ENCODE measurements at places on chromosomes 6 and 20.
A peak's percentile ranks its signal among the peaks of the same experiment; 100 is the strongest.

DNA sequence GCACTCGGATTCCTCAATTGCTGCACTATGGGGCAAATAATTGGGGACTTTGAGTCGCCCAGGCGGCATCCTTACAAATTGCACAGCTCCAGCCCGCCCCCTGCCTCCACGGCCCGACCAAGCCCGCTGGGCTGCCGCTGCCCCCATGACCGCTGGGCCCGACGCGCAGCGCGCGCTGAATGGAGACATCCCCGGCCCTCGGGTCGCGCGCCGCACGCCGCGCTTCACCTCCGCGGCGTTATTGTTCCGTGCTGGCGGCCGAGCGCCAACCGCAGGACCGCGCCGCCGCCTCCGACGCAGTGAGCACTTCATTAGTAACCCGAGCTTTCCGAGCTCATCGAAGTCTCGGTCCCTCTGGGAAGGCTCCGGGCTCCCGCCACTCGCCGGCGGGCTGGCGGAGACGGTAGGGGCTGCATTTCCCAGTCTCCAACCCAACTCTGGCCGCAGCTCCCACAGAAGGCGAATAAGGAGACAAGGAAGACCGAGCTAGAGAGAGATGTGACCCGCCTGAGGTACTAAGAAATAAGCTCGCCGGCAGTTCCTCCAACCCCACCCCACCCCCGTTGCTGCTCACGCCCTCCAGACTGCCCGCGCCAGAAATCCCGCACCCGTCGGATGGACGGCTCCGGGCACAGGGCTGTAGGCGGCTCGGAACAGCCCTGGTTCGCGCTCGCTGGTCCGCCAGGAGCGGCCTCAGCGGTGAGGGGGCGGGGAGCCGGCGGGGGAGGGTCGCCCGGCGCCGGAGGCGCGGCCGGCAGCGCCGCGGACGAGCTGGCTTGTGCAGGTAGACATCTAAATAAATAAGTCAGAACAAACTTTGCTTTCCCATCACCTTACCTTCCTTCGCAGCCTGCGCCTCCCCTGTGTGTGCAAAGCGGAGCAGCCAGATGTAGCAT, 703 bp downstream of the EPHA7 start:
- no peak for DNase-seq

GRCh38 chr6:147204060-147204785, at the start of gene STXBP5:
TSS of gene STXBP5 (plus strand) at chr6:147204417. CDS start at chr6:147204533, 116 bp downstream.
- peak; percentile 69 for DNase-seq

GRCh38 chr6:169832247-169832948, 81.0 kb downstream of the ERMARD start:
- DNase-seq: no peak

DNA sequence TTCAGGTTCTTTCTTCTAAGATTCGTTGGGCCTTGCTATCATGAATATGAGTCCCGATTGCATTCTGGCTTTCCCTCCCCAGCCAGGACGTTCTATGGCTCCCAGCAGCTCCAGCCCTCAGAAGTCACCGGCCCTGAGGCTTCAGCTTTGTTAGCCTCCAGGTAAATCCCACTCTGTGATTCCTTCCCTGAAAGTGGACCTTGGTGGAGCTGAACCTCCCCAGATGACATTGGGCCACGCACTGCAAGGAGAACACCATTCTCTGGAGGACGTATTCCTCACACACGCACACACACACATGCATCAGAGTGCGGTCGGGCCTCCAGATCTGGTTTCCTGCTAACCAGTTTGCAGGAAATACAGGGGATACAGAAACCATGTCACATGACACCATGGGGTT, 487.3 kb upstream of the CDH4 start:
- no peak for DNase-seq

DNA sequence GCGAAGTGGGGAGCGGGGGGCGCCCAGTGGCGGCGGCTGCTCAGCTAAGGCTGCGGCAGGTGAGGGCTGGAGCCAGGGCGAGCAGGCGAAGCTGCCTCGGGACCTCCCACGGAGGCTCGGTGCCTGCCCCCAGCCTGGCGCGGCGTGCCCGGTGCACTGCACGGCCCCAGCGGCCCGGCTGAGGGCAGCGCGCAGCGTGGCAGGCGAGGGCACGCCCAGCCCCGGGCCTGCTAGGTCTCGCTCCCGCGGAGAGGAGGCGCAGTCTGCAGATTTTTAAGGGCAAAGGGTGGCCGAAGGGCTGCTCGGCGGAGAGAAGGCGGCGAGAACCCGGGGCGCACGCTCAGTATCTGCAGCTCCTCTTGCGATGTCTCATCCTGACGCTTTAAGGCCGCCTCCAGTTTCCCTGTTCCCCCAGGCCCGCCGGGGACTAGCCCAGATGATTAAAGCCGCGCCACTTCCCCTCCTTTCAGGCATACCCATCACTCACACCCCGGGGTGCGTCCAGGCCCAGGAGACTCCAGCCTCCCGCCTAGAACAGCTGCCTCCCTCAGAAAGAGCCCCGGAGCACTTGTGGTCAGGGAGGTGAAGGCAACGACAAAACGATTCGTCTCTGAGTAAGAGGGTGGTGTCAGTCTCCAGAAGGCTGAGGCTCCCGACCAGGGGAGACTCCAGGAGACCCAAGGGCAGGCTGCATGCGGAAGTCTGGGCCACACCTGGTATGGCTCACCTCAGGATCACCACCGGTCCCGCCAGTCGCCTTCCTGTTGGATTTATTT, at the start of gene FERMT1:
Gene FERMT1 (minus strand): TSS at position 158 of the 776 bp plus-strand sequence. CDS start 3,476 bp downstream, outside the sequence.
- no peak for DNase-seq

- no peak for DNase-seq
These were observed 399.5 kb downstream of the QKI start for GRCh38 chr6:163813979-163814493.

DNA sequence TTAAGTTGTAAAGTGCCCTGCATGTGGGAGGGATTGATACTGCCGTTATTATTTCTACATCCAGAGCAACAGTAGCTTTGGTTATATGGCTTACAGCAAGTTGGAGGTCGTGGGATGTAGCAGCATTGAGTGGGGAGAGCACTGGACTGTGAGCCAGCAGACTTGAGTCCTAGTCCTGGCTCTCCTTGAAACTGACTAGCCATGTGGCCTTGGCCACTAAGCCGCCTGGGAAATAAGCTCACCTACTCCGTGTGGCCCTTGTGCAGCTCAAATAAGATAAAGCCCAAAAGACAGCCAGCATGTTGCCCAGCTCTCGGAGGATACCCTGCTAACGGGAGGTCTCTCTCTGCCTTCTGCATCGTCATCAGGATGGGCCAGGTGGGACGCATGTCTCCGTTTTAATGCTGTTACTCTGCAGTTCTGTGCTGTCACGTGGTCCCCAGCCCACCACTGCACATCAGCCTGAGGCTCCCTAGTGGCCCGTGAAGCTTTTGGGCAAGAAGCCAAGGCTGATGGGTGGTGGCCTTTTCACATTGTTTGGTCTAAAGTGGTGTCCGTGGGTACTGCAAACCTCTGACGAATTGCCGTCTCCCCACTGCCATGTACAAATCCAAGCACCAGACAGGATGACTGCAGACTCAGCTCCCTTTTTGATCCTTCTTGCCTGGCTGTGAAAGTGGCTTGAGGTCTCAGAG, 7.9 kb downstream of the EPB41L1 start:
- DNase-seq: no peak

DNA sequence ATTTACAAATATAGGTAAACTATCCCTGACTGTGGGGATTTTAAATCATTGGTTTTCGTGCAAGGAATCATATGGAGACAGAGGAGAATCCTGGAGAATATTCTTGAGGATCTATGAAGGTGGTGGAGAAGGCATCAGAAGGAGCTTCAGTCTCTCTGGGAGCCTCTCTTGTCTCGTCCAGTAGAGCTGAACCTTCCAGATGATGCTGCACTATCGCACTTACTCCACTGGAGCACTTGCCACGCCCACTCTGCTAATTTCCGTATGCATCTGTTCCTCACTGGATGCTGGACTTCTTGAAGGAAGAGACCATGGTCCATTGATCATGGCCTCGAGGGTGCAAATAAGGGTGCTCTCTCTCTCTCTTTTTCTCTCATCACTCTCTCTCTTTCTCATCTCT, 36.8 kb downstream of the C6orf118 start:
- no peak for DNase-seq

DNA sequence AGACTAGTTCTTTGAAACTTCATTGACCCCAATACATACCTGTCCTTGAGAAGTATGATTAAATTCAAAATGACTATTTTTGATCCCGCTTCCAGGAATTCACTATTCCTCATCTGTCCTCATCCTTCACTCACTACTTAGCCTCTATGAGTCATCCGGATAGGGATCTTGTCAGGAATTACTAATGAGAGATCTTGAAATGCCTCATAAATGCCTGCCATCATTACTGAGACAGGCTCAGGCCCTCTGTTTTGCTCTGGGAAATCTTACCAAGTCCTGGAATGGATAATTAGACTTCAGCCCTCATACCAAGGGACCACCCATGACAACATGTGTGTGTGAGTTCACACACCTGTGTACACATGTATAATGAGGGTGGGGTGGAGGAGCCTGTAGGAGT, 2.8 kb upstream of the CYP24A1 start:
- DNase-seq: no peak

DNA sequence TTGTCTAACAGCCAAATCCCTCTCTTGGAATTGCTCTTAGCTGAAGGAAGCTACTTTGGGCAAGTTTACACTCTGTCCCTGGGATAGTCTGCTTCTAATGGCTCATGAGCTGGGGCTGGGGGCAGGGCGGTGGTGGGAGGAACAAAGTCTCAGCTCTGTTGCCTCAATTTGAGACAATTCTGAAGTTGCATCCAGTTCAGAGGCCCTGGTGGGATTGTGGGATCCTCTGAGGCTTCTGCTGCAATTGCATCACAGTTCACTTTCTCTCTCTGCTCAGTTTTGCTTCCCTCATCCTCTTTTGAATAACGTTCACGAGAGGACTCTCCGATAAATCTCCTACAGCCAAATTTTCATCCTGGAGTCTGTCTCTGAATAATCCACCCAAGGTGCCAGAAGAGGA, 440.6 kb upstream of the SLC35B3 start:
- DNase-seq: no peak

Data from GDM1 (cell line).